Activated T-cell treated with anti-CD3 and anti-CD28 coated beads for 48 hours (primary cell): ENCODE measurements at places on chromosomes 7 and 10.

GRCh38 chr10:14309593-14309992 lies 21.1 kb downstream of the FRMD4A start:
- no peak for DNase-seq

GRCh38 chr10:352476-353235 lies 217.4 kb downstream of the ZMYND11 start:
- no peak for DNase-seq

- no peak for DNase-seq
These were observed 334.9 kb downstream of the ELMO1 start for GRCh38 chr7:37113661-37114355.

DNA sequence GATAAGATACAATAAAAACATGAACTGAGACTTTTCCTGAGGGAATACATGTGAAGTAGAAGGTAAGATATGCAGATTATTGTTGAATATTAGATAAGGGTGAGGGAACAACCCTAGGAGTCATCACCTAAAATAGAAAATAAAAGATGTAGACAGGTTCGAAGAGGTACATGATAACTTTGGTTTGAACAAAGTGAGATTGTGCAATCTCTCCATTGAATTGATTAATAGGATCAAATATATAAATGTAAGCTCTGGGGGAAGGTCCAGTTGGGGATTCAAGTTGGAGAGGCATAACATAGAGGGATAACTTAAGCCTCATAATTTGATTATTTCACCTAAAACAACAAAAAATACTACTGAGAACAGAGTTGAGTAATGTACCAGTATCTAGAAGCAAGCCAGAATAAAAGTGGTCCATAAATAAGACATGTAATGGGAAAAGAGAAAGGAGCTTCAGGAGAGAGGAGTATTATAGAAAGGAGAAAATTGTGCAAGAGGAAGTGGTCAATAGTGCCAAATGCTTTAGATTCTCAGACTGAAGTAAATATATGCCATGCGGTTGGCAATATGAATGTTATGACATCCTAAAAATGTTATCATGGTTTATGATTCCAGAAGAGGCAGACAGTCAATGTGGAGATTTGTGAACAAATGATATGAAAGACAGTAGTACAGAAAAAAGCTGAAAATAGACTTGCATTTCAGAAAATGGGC lies 282.3 kb upstream of the CHRM2 start:
- no peak for DNase-seq

DNA sequence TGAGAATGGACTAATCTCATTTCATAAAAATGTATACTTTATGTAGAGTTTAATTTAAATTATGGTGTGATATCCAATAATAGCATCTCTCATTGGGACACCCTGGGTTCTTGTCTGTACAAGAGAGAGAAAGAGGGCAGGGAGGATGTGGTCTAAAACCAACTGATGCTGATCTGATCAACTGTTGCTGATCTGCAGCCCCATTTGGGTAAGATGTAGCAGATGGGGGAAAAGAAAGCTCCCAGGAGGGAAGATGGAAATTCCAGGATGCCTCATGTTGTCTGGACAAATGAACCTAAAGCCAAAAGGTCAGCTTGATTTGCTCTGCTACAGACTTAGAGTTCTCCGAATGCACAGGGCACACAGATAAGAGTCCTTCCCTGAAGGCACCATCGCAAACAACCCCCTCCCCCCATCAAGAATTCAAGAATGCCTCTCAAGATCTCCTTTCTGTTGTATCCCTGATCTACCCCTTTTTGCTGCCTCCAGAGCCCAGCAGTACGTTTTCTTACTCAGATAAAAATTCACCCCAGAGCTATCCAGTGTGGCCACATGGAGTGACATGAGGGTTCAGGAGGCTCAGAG lies 171.4 kb upstream of the INHBA start:
- DNase-seq = no peak

DNA sequence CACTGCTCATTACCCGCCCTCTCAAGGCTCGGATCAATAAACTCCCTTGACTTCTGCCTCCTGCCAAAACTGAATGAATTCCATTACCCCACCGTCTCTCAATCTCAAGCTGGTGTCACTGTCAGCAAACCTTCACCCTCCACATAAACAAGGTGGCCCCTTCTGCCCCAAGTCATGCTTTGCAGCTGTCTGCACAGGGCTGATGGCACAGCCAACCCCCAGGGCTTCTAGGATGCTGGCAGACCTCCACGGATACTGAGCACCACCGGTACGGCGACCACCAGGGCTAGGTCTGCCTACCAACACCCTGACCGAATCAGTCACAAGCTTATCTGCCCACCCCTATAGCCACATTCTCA lies 46.1 kb downstream of the PARD3 start:
- no peak for DNase-seq

GRCh38 chr10:71585564-71586290 lies 133.9 kb downstream of the C10orf105 start:
- DNase-seq = no peak

DNA sequence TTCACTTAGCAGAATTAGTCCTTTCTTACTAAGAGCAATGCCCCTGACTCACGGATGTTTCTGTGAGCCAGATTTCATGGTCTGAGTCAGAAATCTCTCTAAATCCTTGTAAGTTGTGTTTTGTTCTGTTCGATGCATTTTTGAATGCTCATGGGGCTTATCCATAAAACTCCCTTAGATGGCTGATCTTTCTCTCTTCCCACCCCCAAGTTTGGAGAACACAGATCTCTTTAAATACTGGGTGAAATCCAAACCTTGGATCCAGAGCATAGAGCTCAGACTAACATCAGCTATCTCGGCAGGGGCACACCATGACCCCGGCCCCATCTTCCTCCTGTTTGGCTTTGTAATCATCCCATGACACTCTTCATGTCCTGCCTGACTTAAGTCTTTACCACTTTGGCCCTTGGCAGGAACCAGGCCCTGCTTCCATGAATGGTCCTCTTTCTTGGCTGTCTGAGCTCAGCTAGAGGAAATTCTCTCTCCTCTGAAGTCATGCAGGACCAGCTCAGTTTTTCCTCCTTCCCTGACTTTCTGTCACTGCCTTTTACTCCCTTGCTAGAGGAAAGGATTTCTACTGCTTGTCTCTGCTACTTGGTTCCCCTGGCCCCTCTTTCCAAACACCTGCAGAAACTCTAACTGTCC lies 120.4 kb upstream of the RAB11FIP2 start:
- no peak for DNase-seq

- DNase-seq = no peak
These were observed 136.5 kb downstream of the ADARB2 start for GRCh38 chr10:1600861-1601260.

DNA sequence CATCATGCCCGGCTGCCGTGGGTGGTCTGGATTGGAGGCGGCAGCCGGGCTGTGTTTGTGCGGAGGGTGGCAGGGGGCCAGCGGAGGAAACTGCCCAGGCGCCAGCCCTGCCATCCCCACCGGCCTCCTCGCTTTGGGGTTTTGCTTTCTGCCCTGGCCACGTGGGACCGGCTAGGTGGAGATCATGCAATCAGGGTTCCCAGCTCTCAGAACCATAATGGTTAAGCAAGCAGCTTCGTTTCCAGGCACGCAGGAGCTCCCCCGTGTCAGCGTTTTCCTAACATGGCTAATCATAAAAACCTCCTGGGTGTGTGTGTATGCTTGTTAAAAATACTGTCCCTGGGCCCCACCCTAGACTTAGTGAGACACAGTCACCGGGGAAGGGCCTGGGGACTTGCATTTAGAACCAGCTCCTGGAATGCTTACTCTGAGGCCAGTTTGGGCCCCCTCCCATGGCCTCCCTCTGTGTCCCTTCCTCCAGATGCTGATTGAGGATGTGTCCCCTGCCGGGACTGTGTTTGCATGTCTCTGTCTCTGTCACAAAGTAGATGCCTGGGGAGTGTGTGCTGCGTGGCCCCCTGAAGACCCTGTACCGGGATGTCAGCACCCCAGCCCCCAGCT lies 119.3 kb downstream of the CUX1 start:
- DNase-seq = no peak

DNA sequence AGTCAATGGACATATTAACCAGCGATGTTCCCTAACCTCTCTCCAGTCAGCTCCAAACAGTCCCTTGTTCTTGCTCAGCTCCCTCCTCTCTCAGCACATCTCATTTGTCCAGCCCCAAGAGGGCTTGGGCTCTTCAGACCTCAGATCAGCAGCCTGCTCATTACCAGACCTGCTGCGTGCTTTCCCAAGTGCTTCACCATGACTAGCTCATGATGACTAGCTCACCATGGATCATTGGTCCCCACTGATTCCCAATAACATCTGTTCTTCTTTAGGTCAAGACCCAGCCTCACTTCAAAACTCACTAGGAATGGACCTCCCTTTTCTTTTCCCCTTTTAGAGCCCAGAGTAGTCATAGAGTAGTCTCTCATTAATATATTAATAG lies 121.9 kb downstream of the SLC16A9 start:
- no peak for DNase-seq

DNA sequence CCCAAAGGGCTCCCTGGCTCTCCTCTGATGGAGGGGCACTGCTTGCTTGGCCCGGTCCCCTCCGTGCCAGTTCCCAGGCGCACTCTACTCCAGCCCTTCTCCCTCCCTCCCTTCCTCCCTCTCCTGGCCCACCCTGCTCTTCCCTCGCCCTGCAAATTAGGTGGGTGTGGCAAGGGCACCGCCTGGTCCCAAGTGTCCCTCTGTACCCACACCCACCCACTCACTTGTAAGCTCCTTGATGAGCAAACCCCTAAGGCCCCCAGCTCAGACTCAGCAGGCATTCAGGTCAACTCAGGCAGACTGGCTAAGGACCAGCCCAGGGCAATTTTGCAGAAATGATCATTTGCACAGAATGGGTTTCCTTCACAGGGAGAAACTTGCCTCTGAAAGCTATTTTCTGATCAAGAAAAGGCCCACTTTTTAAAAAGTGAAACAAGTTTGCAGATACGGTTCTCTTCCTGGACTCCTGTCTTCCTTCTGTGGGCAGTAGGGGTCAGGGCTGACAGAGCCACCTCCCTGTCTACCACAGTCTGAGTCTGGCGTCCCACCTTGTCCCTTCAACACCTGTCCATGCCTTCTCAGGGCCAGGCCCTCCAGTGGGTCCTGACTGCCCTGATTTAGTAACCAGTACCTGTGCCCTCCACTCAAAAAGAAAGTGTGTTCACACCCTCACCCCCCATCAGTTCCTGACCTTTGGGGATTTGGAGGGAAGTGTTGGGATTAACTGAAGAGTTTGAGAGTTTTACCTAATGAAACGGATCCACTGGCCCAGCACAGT lies 28.3 kb downstream of the C10orf71 start:
- no peak for DNase-seq

- no peak for DNase-seq
These were observed 98.1 kb upstream of the AGBL3 start for GRCh38 chr7:134888141-134888740.

GRCh38 chr10:61847087-61847486 lies 54.4 kb upstream of the ARID5B start:
- DNase-seq = no peak

- DNase-seq = no peak
These were observed 93.4 kb downstream of the SLC39A12 start for GRCh38 chr10:18044976-18045720.
